ENCODE measurements at places on chromosomes 7 and 10.

GRCh38 chr10:49273082-49273465, 25.9 kb upstream of the C10orf71 start:
- DNase-seq = no peak

DNA sequence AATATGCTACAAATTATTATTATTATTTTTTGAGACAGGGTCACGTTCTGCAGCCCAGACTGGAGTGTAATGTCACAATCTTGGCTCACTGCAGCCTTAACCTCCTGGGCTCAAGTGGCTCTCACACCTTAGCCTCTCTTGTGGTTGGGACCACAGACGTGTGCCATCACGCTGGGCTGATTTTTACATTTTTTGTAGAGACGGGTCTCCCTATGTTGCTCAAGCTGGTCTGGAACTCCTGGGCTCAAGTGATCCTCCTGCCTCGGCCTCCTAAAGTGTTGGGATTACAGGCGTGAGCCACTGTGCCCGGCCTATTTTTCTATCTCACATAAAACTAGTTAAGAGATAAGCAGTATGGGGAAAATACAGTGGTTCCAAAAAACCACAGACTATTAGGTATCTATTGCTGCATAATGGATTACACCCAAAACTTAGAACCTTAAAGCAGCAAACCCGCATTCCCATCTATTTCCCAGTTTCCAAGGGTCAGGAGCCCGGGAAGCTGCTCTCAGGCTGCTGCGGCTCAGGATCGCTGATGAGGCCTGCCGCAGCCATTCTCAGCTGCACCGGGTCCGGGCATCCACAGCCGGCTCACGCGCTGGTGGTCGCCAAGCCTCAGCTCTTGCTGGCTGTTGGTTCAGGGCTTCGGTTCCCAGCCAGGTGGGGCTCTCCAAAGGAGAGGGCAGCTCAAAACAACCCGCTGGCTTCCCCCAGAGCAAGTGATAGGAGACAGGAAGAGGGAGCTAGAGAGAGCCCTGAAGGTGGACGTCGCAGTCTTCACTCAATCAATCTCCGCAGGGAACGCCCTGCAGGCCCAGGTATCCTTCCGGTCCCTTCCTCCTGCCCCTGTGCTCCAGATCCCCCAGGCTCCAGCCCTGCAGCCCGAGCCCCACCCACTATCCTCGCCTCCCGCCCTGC, 128.2 kb downstream of the UBE2H start:
- DNase-seq = no peak

GRCh38 chr10:113356794-113357680, 195.8 kb upstream of the HABP2 start:
- no peak for DNase-seq

DNA sequence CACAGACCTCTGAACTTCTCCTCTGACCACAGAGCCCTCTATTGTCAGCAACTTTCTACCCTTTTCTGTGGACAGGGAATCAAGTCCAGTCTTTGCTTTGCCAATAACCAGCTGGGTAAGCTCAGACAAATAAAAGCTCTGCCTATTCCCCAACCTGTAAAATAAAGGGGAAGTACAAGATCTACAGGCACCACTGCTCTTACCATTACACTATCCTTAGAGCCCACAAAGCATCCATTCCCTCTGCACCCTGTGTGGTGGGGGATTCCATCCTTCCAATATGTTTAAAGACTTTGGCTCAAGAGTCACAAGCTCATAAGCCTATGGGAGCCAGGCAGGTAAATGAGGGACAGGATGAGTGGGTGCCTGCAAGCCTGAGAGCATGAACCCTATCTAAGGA, 88.2 kb downstream of the PARD3 start:
- DNase-seq = no peak

Measured in T-helper 22 cell (primary cell).